ENCODE measurements at places on chromosomes 16 and 17.

- DNase-seq, result no peak
Observed at GRCh38 chr16:87821376-87822107, 47.8 kb downstream of the SLC7A5 start.

GRCh38 chr16:14186795-14187221 lies 115.7 kb downstream of the MRTFB start:
- DNase-seq, result no peak

GRCh38 chr16:49399594-49400364 lies 26.2 kb downstream of the C16orf78 start:
- DNase-seq, result no peak

GRCh38 chr16:51888016-51888415 lies 658.9 kb downstream of the TOX3 start:
- no peak for DNase-seq

- no peak for DNase-seq
Observed at GRCh38 chr16:6484081-6484480, 848.6 kb upstream of the RBFOX1 start.

GRCh38 chr16:30744183-30744582 lies 4.0 kb upstream of the PHKG2 start:
- no peak for DNase-seq
